ENCODE measurements at places on chromosomes 3 and 15.

GRCh38 chr3:37645517-37646380, 215.9 kb upstream of the CTDSPL start:
- no peak for DNase-seq

GRCh38 chr3:15218689-15219088, 12.6 kb downstream of the CAPN7 start:
- no peak for DNase-seq

DNA sequence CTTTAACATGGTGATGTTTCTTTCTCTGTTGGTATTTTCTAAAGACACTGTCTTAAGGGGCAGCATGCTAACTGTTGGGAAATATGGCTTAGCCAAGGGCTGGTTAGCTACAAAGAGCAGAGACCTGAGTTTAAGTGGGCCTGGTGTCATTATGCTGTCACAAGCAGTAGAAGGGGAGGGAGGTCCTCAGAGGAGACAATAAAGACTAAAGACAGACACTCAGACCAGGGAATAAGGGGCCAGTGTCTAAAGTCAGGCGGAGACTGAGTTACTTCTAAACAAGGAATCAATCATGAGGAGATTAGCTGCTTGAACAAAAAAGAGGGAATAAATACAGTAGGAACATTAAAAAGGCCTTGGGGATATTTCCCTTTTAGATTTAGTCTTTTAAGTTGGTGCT, 142.7 kb upstream of the DPPA4 start:
- no peak for DNase-seq

GRCh38 chr3:150330872-150331271, 77.2 kb upstream of the TSC22D2 start:
- no peak for DNase-seq

- DNase-seq = no peak
These were observed 794 bp downstream of the LRIG1 start for GRCh38 chr3:66499881-66500575.

DNA sequence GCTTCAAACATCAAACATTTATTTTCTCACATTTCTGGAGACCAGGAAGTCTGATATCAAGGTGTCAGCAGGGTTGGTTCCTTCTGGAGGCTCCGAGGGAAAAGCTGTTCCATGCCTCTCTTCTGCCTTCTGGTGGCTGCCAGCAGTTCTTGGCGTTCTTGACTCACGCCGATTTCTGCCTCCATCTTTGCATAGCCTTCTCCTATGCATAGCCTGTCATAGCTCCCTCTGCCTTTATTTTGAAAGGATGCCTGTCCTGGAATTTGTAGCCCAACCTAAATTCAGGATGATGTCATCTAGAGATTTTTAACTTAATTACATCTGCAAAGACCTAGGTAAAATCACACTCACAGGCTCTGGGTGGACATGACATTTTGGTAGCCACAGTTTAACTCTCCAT, 70.4 kb downstream of the RGMA start:
- DNase-seq = no peak

DNA sequence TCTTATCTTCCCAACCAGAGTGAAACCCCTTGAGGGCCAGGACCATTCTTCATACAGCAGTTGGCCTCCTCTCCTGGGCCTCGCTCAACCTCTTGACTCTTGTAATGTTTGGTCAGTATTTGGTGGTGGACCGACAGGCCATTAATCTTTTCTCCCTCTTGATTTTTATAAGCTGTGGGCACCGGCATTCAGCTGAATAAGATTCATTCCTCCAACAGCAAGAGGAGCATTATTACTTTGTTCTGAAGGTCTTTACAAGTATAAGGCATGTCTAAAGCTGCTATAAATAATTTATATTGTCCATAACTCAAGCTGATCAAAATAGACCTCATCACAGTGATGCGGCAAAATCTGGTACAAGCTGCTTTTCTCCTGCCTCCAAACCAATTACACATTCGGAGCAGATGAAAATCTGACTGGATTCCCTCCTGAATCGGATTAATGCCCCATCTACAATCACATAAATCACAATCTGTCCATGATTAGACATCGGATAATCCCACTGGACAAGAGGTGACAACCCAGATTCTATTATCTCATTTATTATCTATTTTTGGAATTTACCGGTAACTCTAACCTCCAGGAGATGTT, 8.4 kb upstream of the ISL2 start:
- no peak for DNase-seq

- DNase-seq = peak; percentile 37
These were observed 18.4 kb downstream of the CCK start for GRCh38 chr3:42247576-42248027.

DNA sequence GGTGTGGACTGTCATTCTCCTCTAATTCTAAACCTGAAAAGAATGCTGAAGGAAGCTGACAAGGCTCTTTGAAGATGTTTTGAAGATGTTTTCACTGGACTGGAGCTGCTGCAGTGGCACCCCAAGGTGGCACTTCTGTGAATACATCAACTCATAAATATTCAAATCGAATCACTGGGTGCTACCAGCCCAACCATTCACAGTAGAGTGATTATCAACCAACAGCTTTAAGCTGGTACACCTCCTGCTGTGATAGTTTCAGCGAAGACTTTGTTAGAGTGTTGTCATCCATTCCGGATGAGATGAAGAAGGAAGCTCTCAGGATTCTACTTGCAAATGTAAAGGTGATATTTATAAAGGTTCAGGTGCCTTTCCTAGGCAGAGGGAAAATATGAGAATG, 106.6 kb downstream of the LSAMP start:
- no peak for DNase-seq

GRCh38 chr15:41494190-41494921, 682 bp downstream of the ITPKA start:
- DNase-seq = no peak

GRCh38 chr15:40747685-40748631, 7.1 kb downstream of the RMDN3 start:
- DNase-seq = no peak

GRCh38 chr15:41241221-41241964, 10.3 kb downstream of the CHP1 start:
- DNase-seq = no peak

DNA sequence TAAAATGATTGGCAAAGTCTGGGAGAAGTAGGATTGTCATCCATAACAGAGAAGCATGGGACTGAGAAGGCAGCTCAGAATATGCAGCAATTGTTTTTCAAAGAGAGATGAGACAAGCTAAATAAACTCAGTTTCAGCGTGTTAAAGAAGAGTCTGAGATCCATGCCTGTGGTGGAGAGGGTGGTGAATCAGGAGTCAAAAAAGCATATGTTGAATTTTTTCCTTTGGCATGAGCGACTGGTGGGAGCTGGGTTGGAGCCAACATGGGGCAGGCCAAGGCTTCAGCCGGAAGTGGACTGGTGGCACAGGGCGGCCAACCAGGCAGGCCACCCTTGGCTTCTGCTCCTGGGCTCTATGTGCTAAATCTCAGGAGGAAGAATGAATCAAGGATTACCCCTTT, 102.0 kb downstream of the SST start:
- no peak for DNase-seq

DNA sequence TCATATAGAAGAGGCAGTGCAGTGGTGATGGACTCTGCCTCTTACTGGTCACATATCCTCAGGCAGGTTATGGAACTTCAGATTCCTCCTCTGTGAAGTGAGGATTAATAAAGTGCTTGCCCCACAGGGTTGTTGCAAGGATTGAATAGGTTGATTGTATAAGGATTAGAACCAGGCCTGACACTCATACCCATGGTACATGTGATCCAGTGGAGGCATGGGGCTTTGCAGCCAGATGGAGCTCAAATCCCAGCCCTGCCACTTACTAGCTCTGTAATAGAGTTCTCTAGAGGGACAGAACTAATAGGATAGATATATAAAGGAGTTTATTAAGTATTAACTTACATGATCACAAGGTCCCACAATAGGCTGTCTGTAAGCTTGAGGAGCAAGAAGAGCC, 184.6 kb upstream of the EIF1B start:
- no peak for DNase-seq

DNA sequence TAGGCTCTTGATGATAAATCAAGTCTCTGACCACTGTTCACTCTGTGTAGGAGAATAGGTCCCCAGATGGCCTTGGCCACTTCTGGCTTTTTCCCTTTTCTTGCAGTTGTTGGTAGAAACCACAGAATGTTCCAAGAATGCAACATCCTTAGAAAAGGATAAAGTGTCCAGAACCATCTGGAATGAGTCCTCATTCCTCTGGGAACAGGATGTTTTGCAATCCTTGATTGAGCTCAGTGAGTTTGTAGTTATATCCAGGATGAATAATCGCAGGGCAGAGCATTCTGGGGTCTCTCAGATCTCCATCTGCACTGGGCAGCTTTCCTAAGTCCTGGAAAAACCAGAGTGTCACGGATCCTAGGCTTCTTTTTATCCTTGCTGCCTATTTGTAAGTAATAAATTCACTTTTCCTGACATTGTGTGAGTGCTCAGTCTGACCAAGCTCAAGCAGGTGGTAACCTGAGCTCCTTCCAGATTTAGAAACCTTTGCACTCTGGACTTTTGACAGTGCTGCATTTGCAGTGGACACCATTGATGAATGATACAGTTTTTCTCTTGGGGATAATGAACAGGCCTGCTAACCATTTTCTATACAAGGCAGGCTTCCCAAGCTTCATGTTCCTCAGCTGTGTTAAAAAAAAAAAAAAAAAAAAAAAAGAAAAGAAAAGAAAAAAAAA, 1028.6 kb downstream of the OTOL1 start:
- DNase-seq = no peak

All from CD4-positive, alpha-beta T cell treated with Interleukin-1 beta for 1 hour (primary cell).